A549 treated with dexamethasone at 1 μM for 4 hours (cell line): ENCODE measurements at places on chromosomes 12 and 14. TPM values are rescaled to one million over a fixed set of nuclear protein-coding genes. Genes with fewer than 3 reads are reported as not detected.

Gene CCDC88C
- 5.4 to 7.2 TPM (median 6.3 TPM) in 5 replicates for total RNA-seq

Gene DCN
- not detected in 5 replicates for total RNA-seq

Gene PTGDR
- total RNA-seq, result not detected in 5 replicates

Gene HOXC6
- total RNA-seq, result 3.9 to 5.6 TPM (median 4.8 TPM) in 5 replicates

Gene RHEBL1
- 2.9 to 4.4 TPM (median 4.0 TPM) in 5 replicates for total RNA-seq

Gene SELPLG
- 0.82 to 1.2 TPM (median 0.99 TPM) in 5 replicates for total RNA-seq

Gene RAN
- 1,677 to 1,881 TPM (median 1,725 TPM) in 5 replicates for total RNA-seq

Gene DEPDC4
- 0.80 to 1.7 TPM (median 0.90 TPM) in 5 replicates for total RNA-seq

Gene FIGNL2
- total RNA-seq, result 0.15 to 0.31 TPM (median 0.21 TPM) in 5 replicates

Gene CABP1
- 0.18 to 0.54 TPM (median 0.28 TPM) in 5 replicates for total RNA-seq

Gene HPD
- 1.4 to 2.7 TPM (median 2.2 TPM) in 5 replicates for total RNA-seq

Gene MMP17
- total RNA-seq, result 6.5 to 12.1 TPM (median 11.2 TPM) in 5 replicates

Gene TIMM9
- total RNA-seq, result 62.4 to 87.2 TPM (median 72.6 TPM) in 5 replicates

Gene MYF6
- total RNA-seq, result not detected in 5 replicates

Gene TAS2R7
- total RNA-seq, result not detected in 5 replicates

Gene EID3
- total RNA-seq, result 4.5 to 7.2 TPM (median 5.3 TPM) in 5 replicates

Gene DPPA3
- total RNA-seq, result 0.12 TPM in 1 of 5 replicates, not detected in the others

Gene INSM2
- total RNA-seq, result 0.02 to 0.05 TPM (median 0.04 TPM) in 5 replicates

Gene ST8SIA1
- total RNA-seq, result 0.09 TPM in 1 of 5 replicates, not detected in the others

Gene RNASE1
- total RNA-seq, result 0.15 to 0.45 TPM (median 0.30 TPM) in 5 replicates

Gene C12orf60
- 1.3 to 2.1 TPM (median 1.5 TPM) in 5 replicates for total RNA-seq

Gene KCNJ8
- 0.21 to 0.27 TPM (median 0.24 TPM) in 5 replicates for total RNA-seq

Gene TMEM119
- total RNA-seq, result 0.06 to 0.13 TPM (median 0.09 TPM) in 4 of 5 replicates, not detected in the other

Gene KRT77
- not detected in 5 replicates for total RNA-seq

Gene NOVA1
- 3.9 to 5.5 TPM (median 4.2 TPM) in 5 replicates for total RNA-seq

Gene SLC39A2
- total RNA-seq, result not detected in 5 replicates

Gene CAPRIN2
- 24.7 to 35.7 TPM (median 29.4 TPM) in 5 replicates for total RNA-seq

Gene TMX1
- 36.0 to 49.7 TPM (median 42.6 TPM) in 5 replicates for total RNA-seq

Gene NEK9
- 24.4 to 34.0 TPM (median 32.5 TPM) in 5 replicates for total RNA-seq

Gene DIO2
- total RNA-seq, result 1.7 to 2.8 TPM (median 1.9 TPM) in 5 replicates

Gene PMCH
- total RNA-seq, result not detected in 5 replicates

Gene TAS2R8
- total RNA-seq, result not detected in 5 replicates

Gene ZNF140
- 7.6 to 9.6 TPM (median 9.1 TPM) in 5 replicates for total RNA-seq

Gene MYH7
- total RNA-seq, result 0.02 TPM in 1 of 5 replicates, not detected in the others

Gene GPR135
- 0.51 to 1.1 TPM (median 0.86 TPM) in 5 replicates for total RNA-seq

Gene AKAP6
- total RNA-seq, result 0.29 to 0.70 TPM (median 0.41 TPM) in 5 replicates

Gene MUCL1
- not detected in 5 replicates for total RNA-seq

Gene LRRC9
- total RNA-seq, result not detected in 5 replicates
